B cell (primary cell): ENCODE measurements at places on chromosomes 2 and 18.

GRCh38 chr2:75480971-75481836 is 79.5 kb downstream of the EVA1A start:
- H3K4me3 ChIP-seq: no peak overlapping the region
- no peak overlapping the region for H3K27ac ChIP-seq
- no peaks in the 10 kb centered on the region for H3K36me3 ChIP-seq
- peaks cover 14% of the 10 kb centered on the region for H3K27me3 ChIP-seq
- no peak for DNase-seq

- DNase-seq: peak; percentile 71
- no peaks in the 10 kb centered on the region for H3K27me3 ChIP-seq
- H3K27ac ChIP-seq: no peak overlapping the region
- peak overlapping the region; percentile 13 for H3K4me3 ChIP-seq
Observed at GRCh38 chr18:62982600-62983251, 267.4 kb downstream of the PHLPP1 start.

DNA sequence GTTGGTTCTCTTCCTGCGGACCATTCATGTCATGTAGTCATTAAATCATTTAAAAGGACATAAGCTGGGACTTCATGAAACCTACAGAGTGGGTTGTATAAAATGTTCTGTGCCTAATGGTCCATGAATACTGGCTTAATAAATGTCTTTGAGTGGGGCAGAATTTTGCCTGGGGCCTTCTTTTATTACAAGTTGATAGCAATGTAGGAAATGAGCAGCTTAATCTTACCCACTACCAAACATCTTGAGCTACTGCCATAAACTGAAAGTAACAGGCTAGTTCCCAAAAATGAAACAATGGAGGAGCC is 130.9 kb downstream of the TMEM17 start:
- no peaks in the 10 kb centered on the region for H3K36me3 ChIP-seq
- no peaks in the 10 kb centered on the region for H3K27me3 ChIP-seq
- H3K27ac ChIP-seq: no peak overlapping the region
- no peak for DNase-seq

DNA sequence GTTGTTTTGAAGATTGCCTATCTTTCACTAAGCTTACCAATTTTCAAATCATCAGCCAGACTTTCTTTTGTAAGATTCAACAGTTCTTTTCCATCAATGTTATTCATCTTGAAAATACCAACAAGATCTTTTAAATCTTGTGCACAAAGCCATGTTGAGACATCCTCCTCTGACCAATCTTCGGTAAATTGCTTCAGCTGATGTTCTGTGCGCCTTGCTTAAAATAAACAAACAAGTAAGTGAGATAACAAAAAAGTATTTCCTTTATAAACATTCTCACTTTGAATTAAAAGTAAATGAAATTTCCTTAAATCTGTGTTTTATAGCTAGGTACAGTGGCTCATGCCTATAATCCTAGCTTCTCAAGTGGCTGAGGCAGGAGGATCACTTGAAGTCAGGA is 30.3 kb downstream of the WDSUB1 start:
- no peaks in the 10 kb centered on the region for H3K4me1 ChIP-seq
- H3K27me3 ChIP-seq: no peaks in the 10 kb centered on the region
- no peak overlapping the region for H3K4me3 ChIP-seq
- H3K36me3 ChIP-seq: peaks cover 4% of the 10 kb centered on the region
- H3K27ac ChIP-seq: no peak overlapping the region

DNA sequence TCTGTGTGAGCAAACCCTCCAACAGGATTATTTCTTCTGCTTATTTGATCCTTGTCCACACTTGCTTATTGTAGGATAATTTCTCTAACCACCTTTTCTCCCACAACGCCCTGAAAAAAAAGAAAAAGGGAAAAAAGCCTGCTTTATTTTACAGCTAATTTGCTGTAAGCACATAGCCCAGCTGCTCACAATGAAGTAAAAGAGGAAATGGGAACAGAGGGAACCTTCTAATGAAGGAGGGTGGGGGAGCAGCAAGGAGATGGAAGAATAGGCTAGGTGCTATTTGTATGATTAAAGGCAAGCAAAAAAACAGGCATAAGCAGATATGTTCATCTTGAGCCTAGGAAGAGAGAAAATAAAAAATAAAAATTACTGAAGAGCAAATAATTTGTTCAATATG is 331.6 kb downstream of the TXNL1 start:
- H3K4me1 ChIP-seq: peaks cover 11% of the 10 kb centered on the region
- no peak for DNase-seq
- no peak overlapping the region for H3K27ac ChIP-seq
- H3K4me3 ChIP-seq: no peak overlapping the region

- no peaks in the 10 kb centered on the region for H3K27me3 ChIP-seq
- H3K36me3 ChIP-seq: no peaks in the 10 kb centered on the region
- no peaks in the 10 kb centered on the region for H3K4me1 ChIP-seq
- no peak overlapping the region for H3K4me3 ChIP-seq
- no peak for DNase-seq
- no peak overlapping the region for H3K27ac ChIP-seq
Observed at GRCh38 chr2:59540864-59541263, 1012.6 kb downstream of the BCL11A start.

DNA sequence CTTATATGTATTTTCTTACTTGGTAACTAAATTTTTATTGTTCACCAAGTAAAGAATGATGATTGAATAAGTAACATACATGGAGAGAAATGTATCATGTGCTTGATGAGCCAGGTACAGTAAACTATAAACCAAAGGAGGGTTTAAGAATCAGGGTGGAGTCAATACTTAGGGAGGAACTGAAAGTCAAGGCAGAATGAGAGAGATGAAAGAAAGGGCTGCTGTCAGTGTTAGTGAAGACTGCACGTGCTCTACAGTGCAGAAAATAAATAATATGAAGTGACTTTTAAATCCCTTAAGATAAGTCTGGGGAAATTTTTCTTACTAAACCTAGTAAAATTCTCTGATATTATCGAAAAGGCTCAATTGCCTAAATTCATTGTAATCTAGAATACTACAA is 986.0 kb downstream of the DSC3 start:
- H3K27ac ChIP-seq: no peak overlapping the region
- no peaks in the 10 kb centered on the region for H3K4me1 ChIP-seq
- H3K27me3 ChIP-seq: no peaks in the 10 kb centered on the region
- DNase-seq: no peak
- no peaks in the 10 kb centered on the region for H3K36me3 ChIP-seq

DNA sequence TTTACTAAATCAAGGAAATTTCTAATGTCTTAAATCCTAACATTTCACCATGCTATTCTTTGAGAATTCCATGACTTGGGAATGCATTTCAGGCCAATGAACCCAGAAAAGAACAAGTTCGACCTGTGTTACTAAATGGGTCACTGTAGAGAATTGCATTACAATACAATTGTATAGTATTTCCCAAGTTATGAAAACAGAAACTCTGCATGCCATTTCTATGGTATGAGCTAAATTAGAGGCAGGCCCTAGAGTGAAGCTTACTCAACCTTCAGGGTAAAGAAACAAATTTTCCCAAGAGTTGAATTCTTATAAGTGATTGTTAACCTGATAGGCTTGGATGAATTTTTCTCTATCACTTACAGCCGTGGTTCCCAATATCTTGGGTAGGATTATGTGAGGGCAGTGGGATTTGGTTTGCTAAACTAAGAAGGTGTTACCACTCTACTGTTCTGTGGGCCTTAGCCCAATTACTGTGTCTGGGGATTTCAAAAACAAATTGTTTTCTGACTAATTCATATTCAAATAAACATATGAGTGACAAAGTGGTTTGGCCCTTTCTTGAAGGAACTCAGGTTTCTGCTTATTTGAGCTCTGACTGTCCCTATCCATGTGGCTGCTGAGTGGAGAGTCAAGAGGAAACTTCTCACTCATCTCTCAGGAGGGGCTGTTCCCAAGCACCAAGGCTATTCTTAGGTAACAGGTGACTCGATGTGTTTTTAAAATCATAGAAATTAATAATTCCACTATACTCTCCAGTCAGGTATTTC is 11.2 kb upstream of the SERPINB7 start:
- H3K4me3 ChIP-seq: no peak overlapping the region
- DNase-seq: no peak
- no peaks in the 10 kb centered on the region for H3K4me1 ChIP-seq
- H3K27ac ChIP-seq: no peak overlapping the region
- no peaks in the 10 kb centered on the region for H3K27me3 ChIP-seq
- no peaks in the 10 kb centered on the region for H3K36me3 ChIP-seq

DNA sequence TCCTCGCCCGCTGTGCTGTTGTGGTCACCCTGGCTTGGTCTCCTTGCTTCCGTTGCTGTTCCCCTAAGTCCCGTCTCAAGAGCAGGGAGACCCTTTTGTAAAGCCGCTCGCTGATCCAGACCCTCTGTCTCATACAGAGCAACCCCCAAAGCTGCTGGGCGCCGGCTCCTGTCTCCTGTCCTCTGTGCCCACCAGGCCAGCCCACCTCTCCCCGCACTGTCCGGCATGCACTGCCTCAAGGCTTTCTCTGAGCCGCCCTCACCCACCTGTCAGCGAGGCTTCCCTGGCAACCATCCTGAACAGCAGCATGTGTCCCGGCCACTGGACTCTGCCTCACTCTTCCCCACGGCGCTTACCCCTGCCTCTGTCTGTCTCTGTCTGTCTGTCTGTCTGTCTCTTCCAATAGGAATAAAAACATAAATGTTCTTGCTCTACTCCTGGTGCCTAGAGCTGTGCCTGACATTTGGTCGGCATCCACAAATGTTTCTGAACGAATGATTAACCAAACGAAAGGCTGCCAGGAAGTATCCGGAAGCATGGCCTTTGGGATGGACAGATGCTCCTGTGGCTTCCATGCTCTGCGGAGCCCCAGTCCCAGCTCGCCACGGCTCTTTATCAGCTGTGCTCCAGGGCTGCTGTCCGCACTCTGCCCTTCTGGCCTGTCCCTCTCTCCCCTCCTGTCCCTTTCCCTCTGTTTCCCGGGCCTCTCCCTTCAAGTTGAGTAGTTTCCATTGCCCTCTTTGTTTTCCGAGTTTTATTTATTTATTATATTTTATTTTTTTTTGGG is 7.8 kb downstream of the COLEC11 start:
- no peak overlapping the region for H3K4me3 ChIP-seq
- no peaks in the 10 kb centered on the region for H3K36me3 ChIP-seq
- no peak for DNase-seq
- H3K27ac ChIP-seq: no peak overlapping the region
- H3K4me1 ChIP-seq: no peaks in the 10 kb centered on the region

DNA sequence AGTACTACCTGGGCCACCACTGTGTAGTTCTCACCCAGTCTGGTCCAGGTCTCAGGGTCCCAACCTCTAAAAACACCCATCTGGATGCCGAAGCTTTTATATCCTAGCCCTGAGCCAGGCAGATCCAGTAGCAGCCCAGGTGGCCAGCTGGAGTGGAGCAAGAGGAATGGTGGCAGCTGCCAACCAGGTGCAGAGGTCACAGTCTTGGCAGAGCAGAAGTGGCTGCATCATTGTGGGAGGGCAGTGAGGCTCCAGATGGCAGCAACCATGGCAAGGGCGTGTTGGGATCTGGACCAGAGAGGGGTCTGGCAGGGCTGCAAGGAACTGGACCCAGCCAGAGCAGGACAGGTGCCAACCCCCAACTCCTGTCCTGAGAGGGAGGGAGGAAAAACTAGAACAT is 72.2 kb upstream of the AGAP1 start:
- no peaks in the 10 kb centered on the region for H3K36me3 ChIP-seq
- no peak overlapping the region for H3K27ac ChIP-seq
- no peaks in the 10 kb centered on the region for H3K27me3 ChIP-seq
- no peak overlapping the region for H3K4me3 ChIP-seq
- no peaks in the 10 kb centered on the region for H3K4me1 ChIP-seq

DNA sequence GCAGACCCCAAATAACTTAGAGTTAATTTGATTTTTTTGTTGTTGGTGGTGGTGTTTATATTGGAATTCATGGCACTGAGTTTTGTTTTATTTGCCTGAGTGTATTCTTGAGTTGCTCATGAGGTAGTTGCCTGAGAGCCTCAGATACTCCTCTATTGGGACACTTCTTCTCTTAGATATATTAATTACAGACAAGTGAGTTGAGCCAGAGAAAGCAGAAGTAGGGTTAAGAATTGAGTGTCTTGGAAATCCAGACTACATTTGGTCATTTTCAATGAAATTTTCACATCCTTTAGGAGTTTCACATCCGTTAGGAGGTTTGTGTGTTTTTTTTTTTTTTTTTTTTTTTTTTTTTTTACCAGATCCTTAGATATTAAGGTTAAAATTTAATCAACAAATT is 29.0 kb downstream of the FMNL2 start:
- DNase-seq: no peak
- H3K36me3 ChIP-seq: no peaks in the 10 kb centered on the region
- H3K4me3 ChIP-seq: no peak overlapping the region
- H3K27ac ChIP-seq: no peak overlapping the region
- no peaks in the 10 kb centered on the region for H3K4me1 ChIP-seq

- DNase-seq: no peak
- H3K27me3 ChIP-seq: no peaks in the 10 kb centered on the region
- H3K27ac ChIP-seq: no peak overlapping the region
Observed at GRCh38 chr18:22601481-22601880, 183.8 kb upstream of the CTAGE1 start.

GRCh38 chr2:58237741-58238140 is 3.4 kb downstream of the FANCL start:
- peaks cover 12% of the 10 kb centered on the region for H3K4me1 ChIP-seq
- peak overlapping the region; percentile 5 for H3K27ac ChIP-seq
- no peaks in the 10 kb centered on the region for H3K36me3 ChIP-seq
- H3K4me3 ChIP-seq: no peak overlapping the region
- no peaks in the 10 kb centered on the region for H3K27me3 ChIP-seq
- DNase-seq: peak; percentile 19

- peaks cover 5% of the 10 kb centered on the region for H3K27me3 ChIP-seq
- no peak overlapping the region for H3K27ac ChIP-seq
- H3K4me3 ChIP-seq: peak overlapping the region; percentile 18
- DNase-seq: peak; percentile 59
- H3K4me1 ChIP-seq: no peaks in the 10 kb centered on the region
- no peaks in the 10 kb centered on the region for H3K36me3 ChIP-seq
Observed at GRCh38 chr2:88170472-88170892, 336 bp downstream of the THNSL2 start.

- H3K27ac ChIP-seq: no peak overlapping the region
- H3K4me1 ChIP-seq: no peaks in the 10 kb centered on the region
- no peaks in the 10 kb centered on the region for H3K27me3 ChIP-seq
Observed at GRCh38 chr18:55654986-55655385, 67.0 kb upstream of the TCF4 start.

DNA sequence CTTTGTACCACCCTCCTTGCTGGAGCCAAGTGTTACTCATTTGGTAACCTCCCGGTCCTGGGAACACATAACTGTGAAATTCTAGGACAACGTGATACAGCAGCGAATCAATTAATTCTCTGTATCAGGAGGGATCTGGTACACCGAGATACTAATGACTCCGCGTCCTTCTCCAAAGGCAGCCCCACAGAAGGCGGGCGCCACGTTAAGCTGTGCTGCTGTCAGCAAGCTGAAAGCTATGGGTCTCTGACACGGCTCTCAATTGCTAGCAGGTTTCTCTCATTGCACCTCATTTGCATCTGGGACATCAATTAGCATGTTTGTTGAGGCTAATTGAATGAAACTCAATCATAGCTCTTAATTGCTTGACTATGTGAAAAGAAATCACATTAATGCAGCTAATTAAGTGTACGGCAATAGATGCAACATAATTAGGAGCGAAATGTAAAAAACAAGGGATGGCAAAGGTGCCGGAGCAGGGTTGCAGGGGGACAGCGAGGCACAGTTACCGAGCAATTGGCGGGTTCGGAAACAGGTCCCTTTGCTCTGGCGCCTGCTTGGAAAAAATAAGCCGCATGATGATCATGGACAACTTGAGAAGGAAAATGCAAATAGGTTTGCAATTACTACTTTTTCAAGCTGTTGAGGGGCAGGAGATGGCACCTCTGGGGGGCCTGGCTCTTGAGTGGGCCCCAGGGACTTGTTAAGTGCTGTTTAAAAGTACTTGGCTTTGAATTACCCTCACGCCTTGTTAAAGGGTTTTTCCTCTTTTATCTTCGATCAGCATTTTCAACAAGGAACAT is 264.2 kb downstream of the GBX2 start:
- no peak overlapping the region for H3K4me3 ChIP-seq
- H3K27ac ChIP-seq: no peak overlapping the region
- H3K27me3 ChIP-seq: no peaks in the 10 kb centered on the region
- no peaks in the 10 kb centered on the region for H3K36me3 ChIP-seq
- no peaks in the 10 kb centered on the region for H3K4me1 ChIP-seq
